ENCODE measurements at places on chromosomes 2 and 18.

DNA sequence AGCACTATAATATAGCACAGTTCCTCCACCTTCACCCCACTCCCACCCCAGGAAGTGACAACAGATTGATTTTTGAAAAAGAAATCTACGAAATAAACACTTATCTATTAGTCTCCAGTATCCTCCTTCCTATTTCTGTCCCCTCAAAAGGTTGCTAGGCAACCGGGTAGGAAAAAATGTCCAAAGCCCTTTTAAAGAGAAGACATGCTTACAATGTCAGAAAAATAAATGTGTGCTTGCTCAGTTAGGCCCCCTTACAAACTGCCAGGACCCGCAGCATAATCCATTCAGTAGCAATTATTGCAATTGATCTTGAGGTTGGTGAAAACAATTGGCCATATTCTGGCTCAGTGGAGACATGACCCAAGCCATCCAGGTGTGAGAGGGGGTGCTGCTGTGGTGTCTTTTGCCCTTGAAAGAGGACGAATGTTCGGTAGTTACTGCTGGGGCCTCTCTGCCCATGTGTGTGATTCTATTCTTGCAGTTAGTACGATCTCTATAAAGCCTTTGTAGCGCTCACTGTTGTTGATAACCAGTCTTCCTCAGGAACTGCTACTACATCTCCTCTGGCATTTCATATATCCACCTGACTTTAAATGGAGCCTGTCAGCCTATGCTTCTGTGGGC is 144.3 kb downstream of the MYO3B start:
- DNase-seq, result no peak

DNA sequence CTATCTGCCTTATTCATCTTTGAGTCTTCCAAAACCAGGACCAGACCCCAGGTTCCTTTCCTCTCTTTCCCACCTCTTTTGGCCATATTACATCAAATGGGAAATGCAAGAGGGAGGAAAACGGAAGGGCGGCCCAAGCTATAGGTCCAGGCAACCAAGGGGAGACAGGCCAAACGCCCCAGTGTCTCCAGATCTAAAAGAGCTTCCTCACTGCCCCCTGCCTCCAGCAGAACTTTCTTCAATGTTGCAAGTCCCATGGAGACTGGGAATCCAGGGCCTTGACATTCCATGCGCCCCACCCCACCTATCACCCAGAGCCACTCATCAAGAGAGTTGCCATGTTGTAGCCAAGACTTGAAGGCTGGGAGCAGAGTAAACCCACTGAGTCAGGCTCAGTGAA is 15.4 kb downstream of the TNS1 start:
- DNase-seq, result no peak

DNA sequence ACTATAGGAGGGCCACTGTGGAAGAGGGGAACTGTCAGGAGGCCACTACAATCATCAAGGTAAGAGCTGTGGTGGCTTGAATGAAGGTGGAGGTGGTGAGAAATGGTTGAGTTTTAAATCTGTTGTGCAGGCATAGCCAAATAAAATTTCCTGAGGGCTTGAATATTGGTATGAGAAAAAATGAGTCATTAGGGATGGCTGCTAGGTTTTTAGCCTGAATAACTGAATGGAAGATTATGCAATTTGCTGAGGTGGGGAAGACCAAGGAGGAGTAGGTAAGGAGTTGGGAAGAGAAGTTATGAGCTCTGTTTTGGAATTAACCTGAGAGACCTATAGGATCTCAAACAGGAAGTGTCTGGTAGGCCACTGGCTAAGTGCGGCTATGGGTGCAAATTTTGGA is 84.0 kb downstream of the KLHL14 start:
- DNase-seq, result no peak

DNA sequence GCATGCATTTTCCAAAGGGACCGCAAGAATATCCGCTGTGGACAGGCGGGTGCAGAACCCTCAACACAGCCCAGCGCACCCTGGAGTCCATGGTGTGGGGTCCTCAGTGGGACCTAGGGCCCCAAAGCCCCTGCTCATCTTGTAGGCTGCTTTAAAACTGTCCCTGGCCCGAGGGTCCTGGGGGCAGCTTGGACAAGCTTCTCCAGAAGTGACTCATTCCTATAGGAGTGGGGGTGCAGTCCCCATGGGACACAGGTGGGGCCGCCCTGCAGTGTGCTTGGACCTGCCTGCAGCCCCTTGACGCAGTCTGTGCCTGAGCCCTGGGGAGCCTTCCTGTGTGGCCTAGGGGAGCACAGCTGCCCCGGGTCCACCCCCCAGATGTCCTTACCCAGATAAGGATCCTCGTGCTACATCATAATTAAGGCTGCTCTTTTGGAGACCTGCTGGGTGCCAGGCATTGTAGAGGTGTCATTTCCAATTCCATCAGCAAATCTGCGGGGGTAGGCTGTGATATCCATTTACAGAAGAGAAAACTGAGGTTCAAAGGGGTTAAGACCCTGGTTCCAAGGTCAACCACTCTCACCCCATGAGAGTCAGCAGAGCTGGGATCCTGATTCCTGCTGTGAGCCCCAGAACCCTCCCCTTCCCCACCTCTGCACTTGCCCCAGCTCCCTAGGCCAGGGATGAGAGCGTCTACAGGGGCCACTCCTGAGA is 1.7 kb upstream of the HS6ST1 start:
- DNase-seq, result no peak

GRCh38 chr2:105521176-105521575 is 122.3 kb upstream of the FHL2 start:
- peak; percentile 54 for DNase-seq

DNA sequence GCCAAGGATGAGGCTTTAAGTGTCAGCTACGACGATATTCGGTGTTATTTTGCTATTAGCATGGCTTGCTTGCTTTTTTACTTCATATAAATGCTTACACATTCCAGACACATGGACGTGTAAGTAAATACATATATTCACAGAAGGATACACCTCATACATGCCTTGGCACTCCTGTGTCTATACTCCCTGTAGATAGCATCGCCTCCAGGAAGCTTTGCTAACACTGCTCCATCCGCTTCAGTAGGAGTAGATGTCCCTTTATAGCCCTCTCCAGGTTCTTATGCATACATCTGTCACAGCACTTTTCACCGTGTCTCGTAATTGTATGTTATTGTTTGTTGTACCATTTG is 27.5 kb upstream of the KCTD1 start:
- DNase-seq, result peak; percentile 5

DNA sequence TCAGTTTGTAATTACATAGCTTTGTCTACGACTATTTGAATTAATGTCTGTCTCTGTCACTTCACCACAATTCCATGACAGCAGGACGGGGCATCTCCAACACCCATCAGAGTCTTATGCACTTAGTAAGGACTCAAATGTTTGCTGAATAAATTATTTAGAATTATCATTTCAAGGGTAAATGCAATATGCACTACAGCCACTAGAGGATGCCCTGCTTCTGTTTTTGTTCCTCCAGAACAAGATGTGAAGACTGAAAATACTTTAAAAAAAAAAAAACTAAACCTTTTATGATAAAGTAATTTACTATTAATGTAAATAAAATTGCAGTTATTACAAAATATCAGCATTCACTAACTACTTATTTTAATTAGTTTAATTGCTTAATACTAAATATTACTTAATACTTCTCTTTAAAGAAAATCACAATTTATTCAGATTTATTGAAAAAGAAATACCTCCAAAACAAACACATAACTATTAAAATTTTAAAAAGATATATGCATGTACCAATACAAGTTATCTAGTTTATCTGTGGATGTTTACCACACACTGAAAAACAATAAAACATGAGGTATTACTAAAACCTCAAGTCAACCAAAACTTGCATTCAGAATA is 3.2 kb downstream of the PIGN start:
- peak; percentile 79 for DNase-seq

DNA sequence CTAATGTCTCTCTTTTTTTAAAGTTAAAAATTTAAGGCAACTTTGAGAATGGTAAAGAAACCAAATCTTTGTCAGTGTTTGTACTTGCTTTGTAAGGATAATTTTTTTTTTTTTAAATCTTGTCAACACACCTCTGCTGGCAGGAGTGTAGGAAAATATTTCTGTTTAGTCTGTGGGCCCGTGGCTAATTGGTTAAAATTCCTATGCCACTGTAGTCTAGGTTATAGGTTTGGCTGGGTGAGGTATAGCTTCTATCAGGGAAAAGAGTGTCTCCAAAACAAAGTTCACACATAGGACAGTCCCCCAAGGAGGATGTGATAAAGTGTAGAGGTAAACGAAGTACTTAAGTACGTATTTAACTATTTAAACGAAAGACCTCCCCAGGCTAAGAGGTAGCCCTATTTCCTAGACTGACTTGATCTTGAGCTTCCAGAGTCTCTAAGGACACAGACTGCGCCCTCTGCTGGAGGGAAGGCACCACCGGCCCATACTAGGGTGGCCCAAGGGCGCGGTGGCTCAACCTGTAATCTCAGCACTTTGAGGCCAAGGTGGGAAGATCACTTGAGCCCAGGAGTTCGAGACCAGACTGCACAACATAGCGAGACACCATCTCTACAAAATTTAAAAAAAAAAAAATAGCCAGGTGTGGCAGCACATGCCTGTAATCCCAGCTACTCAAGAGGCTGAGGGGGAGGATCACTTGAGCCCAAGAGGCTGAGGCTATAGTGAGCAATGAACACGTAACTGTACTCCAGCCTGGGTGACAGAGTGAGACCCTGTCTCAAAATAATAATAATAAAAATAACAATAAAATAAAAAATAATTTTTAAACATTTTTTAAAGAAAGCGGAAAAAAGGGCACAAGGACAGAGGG is 8.9 kb downstream of the TEX44 start:
- peak; percentile 87 for DNase-seq

GRCh38 chr2:233419602-233420391 is 65.5 kb downstream of the DGKD start:
- DNase-seq, result peak; percentile 26

DNA sequence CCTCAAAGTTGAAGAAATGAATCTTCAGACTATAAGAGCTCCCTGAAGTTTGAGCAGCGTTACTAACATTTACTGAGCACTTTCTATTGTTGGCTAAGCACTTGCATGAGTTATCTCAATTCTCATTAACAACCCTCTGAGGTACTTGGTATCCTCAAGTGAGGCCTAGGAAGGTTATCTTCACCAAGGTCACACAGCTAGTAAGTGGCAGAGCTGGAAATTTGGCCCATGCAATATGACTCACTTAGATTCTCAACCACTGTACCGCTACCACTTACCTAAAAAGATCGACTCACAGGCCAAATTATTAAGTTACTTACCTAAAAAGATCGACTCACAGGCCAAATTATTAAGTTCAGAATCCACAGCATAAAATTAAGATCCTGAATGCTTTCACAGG is 8.7 kb upstream of the METAP1D start:
- DNase-seq, result no peak

GRCh38 chr2:166384774-166385173 is 9.0 kb upstream of the SCN9A start:
- DNase-seq, result peak; percentile 55

DNA sequence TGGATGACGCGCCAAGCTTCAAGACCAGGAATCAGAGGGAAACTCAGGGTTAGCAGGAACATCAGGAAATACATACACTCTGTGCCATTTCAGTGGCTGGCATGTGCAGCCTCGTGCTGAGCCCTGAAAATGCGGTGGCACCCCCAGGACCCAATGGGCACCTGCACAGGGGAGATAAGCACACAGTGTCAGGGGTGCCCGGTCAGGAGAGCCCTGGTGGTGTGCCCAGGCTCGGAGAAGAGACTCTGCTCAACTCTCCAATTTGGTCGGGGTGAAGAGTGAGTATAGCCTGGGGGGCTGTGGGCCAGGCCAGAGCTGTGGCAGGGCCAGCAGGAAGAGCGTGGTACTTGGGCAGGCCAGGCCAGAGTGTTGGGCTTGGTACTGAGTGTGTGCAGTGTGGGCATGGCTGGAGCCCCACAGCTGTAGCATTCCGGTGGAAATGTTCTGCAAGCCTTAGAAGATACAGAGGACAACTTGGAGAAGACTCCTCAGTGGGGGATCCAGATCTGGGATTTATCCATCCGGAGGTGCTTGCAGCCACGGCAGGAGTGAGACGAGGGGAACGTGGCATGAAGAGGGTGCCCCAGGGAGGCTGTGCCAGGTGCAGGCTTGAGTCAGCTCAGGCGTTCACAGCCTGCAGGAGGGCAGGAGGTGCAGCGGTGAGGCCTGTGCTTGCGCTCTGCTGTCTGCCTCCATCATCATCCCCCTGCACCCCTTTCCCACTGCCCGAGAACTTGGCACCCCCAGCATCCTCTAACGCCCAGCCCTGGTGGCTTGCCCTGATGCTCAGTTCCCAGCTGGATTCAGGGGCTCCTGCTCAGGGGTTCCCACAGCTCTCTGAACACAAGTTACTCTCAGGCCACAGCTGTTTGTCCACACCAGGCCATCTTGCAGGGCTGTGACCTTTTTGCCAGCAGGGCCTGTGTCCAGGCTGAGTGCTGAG is 451.7 kb upstream of the HS6ST1 start:
- no peak for DNase-seq
